ENCODE measurements at places on chromosomes 13 and 19. TPM values are rescaled to one million over a fixed set of nuclear protein-coding genes. Genes with fewer than 3 reads are reported as not detected.

OLFM4 gene
- not detected for total RNA-seq

NDUFA3 gene
- total RNA-seq, result 131 TPM

MATK gene
- total RNA-seq, result not detected

DNA sequence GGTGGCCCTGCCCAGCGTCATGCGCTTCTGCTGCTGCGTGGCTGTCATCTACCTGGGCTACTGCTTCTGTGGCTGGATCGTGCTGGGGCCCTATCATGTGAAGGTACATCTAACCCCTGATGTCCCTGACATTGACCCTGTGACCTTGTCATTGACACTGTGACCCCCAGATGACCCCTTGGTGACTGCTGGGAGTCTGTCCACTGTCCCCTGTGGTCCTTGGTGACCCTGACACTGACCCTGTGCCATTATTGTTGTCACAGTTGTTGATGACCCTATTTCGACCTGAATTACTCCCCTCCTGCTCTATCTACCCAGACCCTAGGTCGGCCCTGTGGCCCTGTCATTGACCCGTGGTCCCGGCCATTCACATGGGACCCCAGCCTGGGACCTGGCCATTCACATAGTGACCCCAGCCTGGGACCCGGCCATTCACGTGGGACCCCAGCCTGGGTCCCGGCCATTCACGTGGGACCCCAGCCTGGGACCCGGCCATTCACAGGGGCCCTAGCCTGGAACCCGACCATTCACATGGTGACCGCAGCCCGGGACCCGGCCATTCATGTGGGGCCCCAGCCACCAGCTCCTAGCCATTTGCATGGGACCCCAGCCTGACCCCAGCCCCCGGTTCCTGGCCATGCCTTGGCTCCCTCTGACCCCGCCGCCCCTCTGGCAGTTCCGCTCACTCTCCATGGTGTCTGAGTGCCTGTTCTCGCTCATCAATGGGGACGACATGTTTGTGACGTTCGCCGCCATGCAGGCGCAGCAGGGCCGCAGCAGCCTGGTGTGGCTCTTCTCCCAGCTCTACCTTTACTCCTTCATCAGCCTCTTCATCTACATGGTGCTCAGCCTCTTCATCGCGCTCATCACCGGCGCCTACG is 5.7 kb upstream of the PNPLA6 start:
- no peak for DNase-seq

GRCh38 chr19:28961772-28962500 is 251.0 kb downstream of the UQCRFS1 start:
- no peak for DNase-seq

DNA sequence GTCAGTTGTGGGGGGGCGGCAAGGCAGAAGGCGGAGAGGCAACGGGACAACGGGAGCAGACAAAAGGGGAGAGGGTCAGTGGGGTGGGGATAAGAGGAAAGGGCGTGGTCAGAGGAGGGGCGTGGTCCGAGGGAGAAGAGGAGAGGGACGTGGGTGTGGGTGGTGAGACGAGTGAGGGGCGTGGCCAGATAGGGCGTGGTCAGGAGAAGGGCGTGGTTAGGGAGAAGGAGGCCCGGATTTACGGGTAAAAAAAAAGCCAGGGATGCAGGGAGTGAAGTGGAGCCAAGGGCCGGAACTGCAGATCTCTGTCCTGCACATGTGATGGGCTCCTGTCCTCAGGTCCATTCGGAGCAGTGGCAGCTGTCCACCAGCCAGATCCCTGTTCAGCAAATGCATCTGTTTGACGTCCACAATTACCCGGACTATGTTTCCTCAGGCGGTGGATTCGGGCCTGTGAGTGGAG is 21.5 kb downstream of the CPT1C start:
- peak; percentile 28 for DNase-seq

DNA sequence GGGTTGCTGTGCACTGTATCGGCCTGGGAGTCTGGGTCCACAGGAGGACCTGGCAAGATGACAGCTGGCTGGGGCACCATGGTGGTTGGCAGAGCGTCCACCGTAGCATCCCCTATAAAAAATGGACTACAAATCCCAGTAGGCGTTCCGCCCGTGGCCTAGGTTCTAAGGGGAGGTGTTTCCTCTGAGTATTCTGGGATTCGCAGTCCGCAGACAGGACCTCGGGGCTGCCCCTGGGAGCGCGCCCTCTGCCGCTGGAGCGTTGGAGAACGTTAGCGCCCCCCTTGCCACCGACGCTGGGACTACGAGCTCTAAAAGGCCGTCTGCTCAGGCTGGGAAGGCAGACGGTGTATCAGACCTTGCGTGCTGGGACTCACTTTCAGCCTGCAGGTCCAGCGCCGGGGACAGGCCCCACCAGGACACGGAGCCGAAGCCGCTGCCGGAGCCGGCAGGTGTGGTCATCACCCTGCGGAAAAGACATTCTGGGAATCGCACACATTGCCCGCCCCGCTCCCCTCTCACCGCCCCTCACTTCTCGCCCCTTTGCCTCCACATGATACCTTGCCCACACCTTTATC is 372 bp downstream of the DNAAF3 start:
- peak; percentile 77 for DNase-seq

DNA sequence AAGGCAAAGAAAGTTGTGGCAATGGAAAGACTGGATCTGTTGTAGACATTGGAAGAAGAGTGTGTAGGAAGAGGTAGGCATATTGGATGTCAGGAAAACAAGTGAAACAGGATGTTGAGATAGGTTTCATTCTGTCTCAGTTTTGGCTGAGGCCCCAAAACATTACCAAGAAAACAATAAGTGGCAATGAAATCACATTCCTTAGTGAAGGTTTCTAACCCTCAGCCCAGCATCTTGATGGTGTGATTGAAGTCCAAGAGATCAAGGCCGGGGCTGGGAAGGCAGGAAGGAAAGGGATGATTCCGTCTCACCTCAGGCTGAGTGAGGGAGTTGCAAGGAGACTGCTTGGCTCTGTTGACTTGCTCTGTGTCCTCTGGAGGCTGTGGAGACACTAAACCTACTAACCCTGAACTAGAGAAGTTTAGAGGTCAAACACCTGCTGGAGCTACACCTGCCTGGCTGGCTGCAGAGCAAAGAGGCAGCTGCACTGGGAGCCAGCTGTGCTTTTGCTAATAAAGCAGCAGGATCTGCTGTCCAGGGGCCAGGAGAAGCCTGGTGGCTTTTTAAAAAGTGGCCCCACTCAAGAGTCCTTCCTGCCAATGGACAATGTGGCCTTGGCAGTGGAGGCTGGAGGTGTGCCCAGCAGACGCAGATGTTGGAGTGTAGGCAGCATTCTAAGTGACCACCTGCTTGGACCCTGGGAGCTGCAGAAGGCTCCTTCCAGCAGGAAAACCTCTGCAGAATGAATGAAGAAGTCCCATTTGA is 53.6 kb downstream of the DGKH start:
- no peak for DNase-seq

SBK2 gene
- not detected for total RNA-seq

CFAP97D2 gene
- total RNA-seq, result not detected

GRCh38 chr13:46596466-46596865 is 43.5 kb downstream of the LRCH1 start:
- no peak for DNase-seq

DNA sequence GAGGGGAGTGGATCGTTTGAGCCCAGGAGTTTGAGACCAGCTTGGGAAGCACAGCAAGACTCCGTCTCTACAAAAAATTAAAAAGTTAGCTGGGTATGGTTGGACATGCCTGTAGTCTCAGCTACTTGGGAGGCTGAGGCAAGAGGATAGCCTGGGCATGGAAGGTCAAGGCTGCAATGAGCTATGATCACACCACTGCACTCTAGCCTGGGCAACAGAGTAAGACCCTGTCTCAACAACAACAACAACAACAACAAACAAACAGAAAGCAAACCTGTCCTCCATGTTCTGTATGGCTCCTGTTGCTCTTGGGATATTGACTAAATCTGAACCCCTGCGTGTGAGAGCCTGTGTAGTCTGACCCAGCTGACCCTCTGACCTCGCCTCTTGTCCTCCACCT is 14.9 kb downstream of the CEBPA start:
- DNase-seq, result no peak

DNA sequence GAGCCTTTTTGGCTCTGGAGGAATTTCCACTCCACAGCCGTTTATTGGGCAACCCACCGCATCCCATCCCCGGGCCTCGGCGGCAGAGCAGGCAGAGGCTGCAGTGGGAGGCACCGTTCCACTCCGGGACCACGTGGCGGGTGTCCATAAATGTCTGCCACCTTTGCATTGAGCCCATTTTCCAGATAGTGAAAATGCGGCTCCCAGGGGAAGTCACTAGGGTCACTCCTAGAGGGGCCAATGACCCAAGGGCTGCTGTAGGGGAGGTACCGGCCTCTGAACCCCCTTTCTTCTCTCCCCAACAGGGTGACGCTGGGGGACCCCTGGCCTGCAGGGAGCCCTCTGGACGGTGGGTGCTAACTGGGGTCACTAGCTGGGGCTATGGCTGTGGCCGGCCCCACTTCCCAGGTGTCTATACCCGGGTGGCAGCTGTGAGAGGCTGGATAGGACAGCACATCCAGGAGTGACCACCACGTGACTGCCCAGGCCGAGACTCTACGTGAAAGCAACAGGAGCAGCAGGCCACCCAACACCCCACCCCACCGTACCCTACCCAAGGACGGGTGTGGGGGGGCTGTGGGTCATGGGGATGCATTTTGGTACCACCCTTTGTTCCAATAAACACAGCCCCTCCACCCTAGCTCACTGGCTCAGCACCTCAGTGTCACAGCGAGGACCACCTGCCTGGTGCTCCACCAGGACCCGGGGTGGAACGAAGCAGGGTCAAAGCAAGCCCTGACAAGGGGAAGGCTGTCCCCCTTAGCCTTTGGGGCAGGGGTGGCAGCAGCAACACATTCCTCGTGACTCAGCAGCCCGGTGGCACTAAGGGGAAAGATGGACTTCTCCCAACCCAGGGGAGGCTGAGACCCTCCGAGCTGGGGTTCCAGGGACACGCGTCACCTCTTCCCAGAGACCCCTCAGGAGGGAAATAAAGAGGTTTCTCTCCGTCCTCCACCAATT is 1.5 kb downstream of the TIMM13 start:
- no peak for DNase-seq

GRCh38 chr13:99859178-99860177 is 112.1 kb downstream of the ZIC5 start:
- DNase-seq, result no peak

ADGRE2 gene
- total RNA-seq, result not detected

- DNase-seq, result peak; percentile 89
Observed at GRCh38 chr19:46542428-46543230, 47.0 kb upstream of the PNMA8B start.

DNA sequence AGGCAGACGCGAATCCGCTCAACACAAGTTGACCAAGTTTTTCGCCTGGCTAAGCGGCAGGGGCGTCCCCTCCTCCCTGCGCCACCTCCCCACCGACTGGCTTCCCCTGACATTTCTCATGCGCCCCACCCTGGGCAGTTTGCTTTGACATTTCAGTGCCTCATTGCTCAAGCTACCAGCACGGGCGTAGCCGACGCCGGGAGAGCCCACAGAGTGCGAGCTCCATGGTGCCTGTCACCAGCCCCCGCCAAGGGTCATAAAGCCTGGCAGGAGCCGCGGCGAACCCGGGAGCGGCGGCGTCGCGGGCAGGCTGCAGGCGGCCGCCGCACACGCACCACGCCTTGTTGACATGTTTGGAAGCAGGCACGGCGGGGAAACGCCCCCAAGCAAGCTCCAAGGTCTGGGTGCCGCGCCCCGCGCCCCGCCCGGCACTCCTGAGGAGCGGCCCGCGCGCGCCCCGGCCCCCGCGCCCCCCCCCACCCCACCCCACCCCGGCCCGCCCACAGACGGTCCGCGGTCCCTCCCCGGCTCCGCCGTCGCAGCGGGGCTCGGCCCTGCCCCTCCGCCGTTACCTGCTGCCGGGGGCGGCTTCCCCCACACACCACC is 601 bp downstream of the FBXL3 start:
- DNase-seq, result peak; percentile 38

- DNase-seq, result no peak
Observed at GRCh38 chr13:107450931-107451330, 764.4 kb downstream of the LIG4 start.

- no peak for DNase-seq
Observed at GRCh38 chr13:44255771-44256364, 117.8 kb upstream of the SERP2 start.

QPCTL gene
- 11.8 TPM for total RNA-seq

DNA sequence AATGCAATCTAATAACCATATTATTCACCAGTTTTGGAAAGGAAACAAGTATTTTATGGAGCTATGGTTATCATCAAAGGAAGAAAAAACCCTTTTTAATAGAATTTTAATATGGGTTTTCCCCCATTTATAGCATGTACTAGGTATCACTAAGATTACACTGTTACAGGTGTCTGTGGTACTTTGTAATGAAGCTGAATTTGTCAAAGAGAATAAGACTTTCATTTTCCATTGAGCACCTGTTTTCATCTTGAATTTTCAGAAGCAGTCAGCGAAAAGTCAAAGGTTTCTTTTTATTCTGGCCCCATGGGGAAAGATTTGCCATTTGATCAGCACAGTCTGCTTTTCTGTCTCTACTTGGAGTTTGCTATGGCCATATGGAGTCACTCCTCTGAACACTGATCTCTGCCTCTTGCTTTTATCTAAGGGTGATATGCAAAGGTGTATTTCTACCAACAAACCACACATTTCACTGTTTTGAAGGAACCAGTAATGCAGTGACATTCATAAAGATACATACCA is 590.0 kb downstream of the DCT start:
- DNase-seq, result no peak

DNA sequence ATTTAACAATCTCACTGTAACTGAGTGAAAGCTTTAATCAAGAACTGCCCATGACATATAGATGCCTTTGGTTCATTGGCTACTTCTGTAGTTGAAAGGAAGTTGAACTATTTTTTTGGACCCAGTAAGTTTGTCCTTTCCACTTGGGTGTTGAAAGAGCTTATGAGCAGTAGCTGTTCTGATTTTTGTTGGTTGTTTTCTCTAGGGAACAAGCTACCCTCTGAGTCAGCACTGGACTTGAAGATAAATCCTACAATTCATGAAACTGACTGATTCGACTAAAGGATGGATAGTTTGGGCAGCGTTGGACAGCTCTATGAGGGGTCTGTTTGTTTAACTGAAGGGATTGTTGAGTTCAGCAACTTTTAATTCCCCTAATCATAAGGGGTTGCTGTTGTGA is 101.0 kb downstream of the PAN3 start:
- no peak for DNase-seq

CCDC122 gene
- total RNA-seq, result 6.4 TPM

- no peak for DNase-seq
Observed at GRCh38 chr19:46387713-46388130, 25.6 kb downstream of the CCDC8 start.

- DNase-seq, result no peak
Observed at GRCh38 chr19:29364224-29364726, 151.3 kb upstream of the UQCRFS1 start.

MBD3L2B gene
- not detected for total RNA-seq

DNA sequence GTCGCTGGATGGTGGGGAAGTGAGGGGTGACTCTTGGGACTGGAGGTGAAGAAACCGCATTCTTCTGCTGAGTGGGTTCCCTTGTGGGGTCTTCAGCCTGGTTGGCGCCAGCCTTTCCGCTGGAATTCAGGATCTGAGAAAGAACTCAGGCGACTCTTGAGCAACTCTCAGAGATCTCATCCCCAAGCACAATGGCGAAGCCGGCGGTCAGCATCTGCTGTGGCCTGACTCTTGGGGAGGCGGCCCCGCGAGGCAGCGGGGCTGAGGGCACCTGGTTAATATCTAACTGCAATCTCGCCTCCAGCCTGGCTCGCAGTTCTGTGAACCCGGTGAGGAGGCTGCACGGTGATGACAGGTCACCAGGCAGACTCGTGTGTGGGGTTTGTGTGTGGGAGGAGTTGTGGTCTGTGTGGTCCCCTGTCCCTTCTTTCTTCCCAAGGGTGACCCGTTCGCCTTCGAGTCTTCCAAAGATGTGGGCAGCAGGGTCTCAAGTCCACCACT is 883 bp downstream of the ZNF441 start:
- no peak for DNase-seq

All from neural crest cell (in vitro differentiated cells).